ENCODE measurements at places on chromosomes 3 and 15. TPM values are rescaled to one million over a fixed set of nuclear protein-coding genes. Genes with fewer than 3 reads are reported as not detected.

GRCh38 chr3:127560051-127560787, 30.3 kb downstream of the TPRA1 start:
- no peak overlapping the region for H3K4me3 ChIP-seq
- no peak overlapping the region for H3K27ac ChIP-seq
- H3K36me3 ChIP-seq: no peaks in the 10 kb centered on the region
- peaks cover 11% of the 10 kb centered on the region for H3K27me3 ChIP-seq
- no peaks in the 10 kb centered on the region for H3K4me1 ChIP-seq

GRCh38 chr3:119300991-119301391, 6.8 kb downstream of the ARHGAP31 start:
- H3K4me3 ChIP-seq: no peak overlapping the region
- peaks cover 23% of the 10 kb centered on the region for H3K36me3 ChIP-seq
- peaks cover 36% of the 10 kb centered on the region for H3K27me3 ChIP-seq
- H3K4me1 ChIP-seq: peaks cover 45% of the 10 kb centered on the region
- no peak overlapping the region for H3K27ac ChIP-seq

Gene GPR156
- total RNA-seq: 0.18 TPM

Gene STRIT1
- not detected for total RNA-seq

Gene HCN4
- not detected for total RNA-seq

DNA sequence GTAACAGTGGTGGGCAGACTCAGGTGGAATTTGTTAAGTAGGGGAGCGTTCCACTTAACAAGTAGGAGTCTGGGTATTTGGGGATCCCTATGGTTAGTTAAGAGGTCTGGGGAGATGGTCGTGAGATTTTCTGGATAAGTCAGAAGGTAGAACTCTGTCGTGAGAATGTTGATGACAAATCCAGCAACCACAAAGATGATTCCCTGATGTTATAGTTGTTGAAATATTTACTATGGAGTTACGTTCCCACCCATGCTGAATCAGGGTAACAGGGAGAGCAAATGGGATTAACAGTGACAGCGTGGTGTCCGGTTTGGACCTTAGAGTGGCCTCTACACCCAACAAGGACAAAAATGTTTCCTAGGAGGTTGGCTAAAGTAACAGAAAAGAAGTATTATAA, 110.8 kb downstream of the MFSD1 start:
- no peaks in the 10 kb centered on the region for H3K36me3 ChIP-seq
- no peak overlapping the region for H3K4me3 ChIP-seq
- H3K27me3 ChIP-seq: peaks cover 2% of the 10 kb centered on the region
- no peak for DNase-seq
- H3K4me1 ChIP-seq: no peaks in the 10 kb centered on the region

Gene PLSCR4
- total RNA-seq: not detected

DNA sequence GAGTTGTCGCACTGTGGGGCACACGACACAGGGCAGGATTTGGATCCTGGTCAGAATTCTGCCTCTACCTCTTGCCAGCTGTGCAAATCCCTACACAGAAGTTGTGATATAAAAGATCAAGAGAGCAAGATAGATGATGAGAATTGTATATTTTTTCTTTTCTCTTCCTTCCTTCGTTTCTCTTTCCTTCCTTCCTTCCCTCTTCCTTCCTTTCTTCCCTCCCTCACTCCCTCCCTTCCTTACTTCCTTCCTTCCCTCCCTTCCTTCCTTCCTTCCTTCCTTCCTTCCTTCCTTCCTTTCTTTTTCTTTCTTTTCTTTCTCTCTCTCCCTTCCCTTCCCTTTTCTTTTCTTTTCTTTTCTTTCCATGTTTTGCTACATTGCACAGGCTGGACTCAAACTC, 12.0 kb upstream of the AHSG start:
- H3K4me3 ChIP-seq: no peak overlapping the region
- H3K36me3 ChIP-seq: no peaks in the 10 kb centered on the region
- no peaks in the 10 kb centered on the region for H3K4me1 ChIP-seq
- no peak for DNase-seq
- peaks cover 5% of the 10 kb centered on the region for H3K27me3 ChIP-seq

Gene THPO
- total RNA-seq: not detected

GRCh38 chr3:80439490-80439889, 671.7 kb upstream of the ROBO1 start:
- no peak for DNase-seq
- no peak overlapping the region for H3K4me3 ChIP-seq
- H3K36me3 ChIP-seq: no peaks in the 10 kb centered on the region
- H3K27ac ChIP-seq: no peak overlapping the region
- H3K4me1 ChIP-seq: no peaks in the 10 kb centered on the region

Gene TMEM40
- not detected for total RNA-seq

GRCh38 chr3:155859859-155860258, 5.6 kb upstream of the SLC33A1 start:
- H3K36me3 ChIP-seq: peaks cover 2% of the 10 kb centered on the region
- H3K27ac ChIP-seq: no peak overlapping the region
- H3K27me3 ChIP-seq: no peaks in the 10 kb centered on the region

GRCh38 chr3:72270072-72270681, 485.2 kb upstream of the PROK2 start:
- peaks cover 2% of the 10 kb centered on the region for H3K36me3 ChIP-seq
- H3K4me3 ChIP-seq: no peak overlapping the region
- peaks cover 70% of the 10 kb centered on the region for H3K4me1 ChIP-seq
- no peak for DNase-seq
- peak overlapping the region; percentile 74 for H3K27ac ChIP-seq
- no peaks in the 10 kb centered on the region for H3K27me3 ChIP-seq

Gene CCDC39
- not detected for total RNA-seq

Gene CAMKV
- total RNA-seq: 0.96 TPM

GRCh38 chr3:106758459-106758858, 618.8 kb upstream of the CCDC54 start:
- H3K27me3 ChIP-seq: no peaks in the 10 kb centered on the region
- no peak for DNase-seq
- H3K4me3 ChIP-seq: no peak overlapping the region
- no peaks in the 10 kb centered on the region for H3K4me1 ChIP-seq
- no peaks in the 10 kb centered on the region for H3K36me3 ChIP-seq

Gene ADCY5
- not detected for total RNA-seq

DNA sequence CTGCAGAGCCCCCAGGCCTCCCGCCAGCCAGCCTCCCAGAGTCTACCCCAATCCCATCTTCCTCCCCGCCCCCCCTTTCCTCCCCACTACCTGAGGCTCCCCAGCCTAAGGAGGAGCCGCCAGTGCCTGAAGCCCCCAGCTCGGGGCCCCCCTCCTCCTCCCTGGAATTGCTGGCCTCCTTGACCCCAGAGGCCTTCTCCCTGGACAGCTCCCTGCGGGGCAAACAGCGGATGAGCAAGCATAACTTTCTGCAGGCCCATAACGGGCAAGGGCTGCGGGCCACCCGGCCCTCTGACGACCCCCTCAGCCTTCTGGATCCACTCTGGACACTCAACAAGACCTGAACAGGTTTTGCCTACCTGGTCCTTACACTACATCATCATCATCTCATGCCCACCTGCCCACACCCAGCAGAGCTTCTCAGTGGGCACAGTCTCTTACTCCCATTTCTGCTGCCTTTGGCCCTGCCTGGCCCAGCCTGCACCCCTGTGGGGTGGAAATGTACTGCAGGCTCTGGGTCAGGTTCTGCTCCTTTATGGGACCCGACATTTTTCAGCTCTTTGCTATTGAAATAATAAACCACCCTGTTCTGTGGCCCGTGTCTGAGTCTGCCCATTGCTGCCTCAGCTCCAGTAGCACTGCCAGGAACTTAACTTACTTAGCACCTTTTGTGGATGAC, 32.2 kb downstream of the PTPN23 start:
- no peak for DNase-seq
- H3K4me1 ChIP-seq: no peaks in the 10 kb centered on the region
- no peak overlapping the region for H3K27ac ChIP-seq
- no peaks in the 10 kb centered on the region for H3K27me3 ChIP-seq
- H3K4me3 ChIP-seq: no peak overlapping the region
- peaks cover 25% of the 10 kb centered on the region for H3K36me3 ChIP-seq

- H3K27ac ChIP-seq: no peak overlapping the region
- no peak overlapping the region for H3K4me3 ChIP-seq
- H3K27me3 ChIP-seq: no peaks in the 10 kb centered on the region
- DNase-seq: no peak
- no peaks in the 10 kb centered on the region for H3K4me1 ChIP-seq
- no peaks in the 10 kb centered on the region for H3K36me3 ChIP-seq
Observed at GRCh38 chr15:53833134-53833624, 73.7 kb upstream of the WDR72 start.

Gene QARS1
- total RNA-seq: 185 TPM

- no peak overlapping the region for H3K27ac ChIP-seq
- no peaks in the 10 kb centered on the region for H3K4me1 ChIP-seq
- H3K4me3 ChIP-seq: no peak overlapping the region
Observed at GRCh38 chr15:57625703-57626448, 34.2 kb downstream of the MYZAP start.

DNA sequence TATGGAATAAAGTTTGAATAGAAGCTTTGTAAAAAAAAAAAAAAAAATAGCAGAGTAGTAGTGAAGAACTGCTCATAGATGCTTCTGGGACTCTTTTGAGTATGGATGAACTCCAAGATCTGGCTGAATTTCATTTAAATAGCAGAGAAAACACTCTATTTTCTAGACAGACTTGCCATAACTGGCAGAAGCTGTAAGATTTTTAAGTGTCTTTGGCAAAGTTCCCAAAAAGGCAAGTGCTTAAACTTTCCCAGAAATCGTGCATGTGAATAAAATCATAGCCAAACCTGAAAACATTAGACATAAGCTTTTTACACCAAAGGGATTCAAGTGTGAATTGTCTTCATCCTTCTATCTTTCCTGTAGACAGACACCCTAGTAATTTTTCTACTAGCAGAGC, 110.3 kb upstream of the MITF start:
- no peaks in the 10 kb centered on the region for H3K27me3 ChIP-seq
- H3K27ac ChIP-seq: no peak overlapping the region
- no peaks in the 10 kb centered on the region for H3K36me3 ChIP-seq
- no peak for DNase-seq
- no peak overlapping the region for H3K4me3 ChIP-seq
- no peaks in the 10 kb centered on the region for H3K4me1 ChIP-seq

DNA sequence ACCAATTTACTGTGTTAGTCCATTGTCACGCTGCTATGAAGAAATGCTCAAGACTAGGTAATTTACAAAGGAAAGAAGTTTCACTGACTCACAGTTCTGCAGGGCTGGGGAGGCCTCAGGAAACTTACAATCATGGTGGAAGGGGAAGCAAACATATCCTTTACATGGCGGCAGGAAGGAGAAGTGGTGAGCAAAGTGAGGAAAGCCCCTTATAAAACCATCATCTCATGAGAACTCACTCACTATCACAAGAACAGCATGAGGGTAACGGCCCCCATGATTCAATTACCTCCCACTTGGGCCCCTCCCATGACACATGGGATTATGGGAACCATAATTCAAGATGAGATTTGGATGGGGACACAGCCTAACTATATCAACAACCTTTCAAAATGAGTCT, 20.2 kb downstream of the USF3 start:
- no peak overlapping the region for H3K27ac ChIP-seq
- DNase-seq: no peak
- H3K4me3 ChIP-seq: no peak overlapping the region
- H3K27me3 ChIP-seq: no peaks in the 10 kb centered on the region
- no peaks in the 10 kb centered on the region for H3K4me1 ChIP-seq

- no peak overlapping the region for H3K27ac ChIP-seq
- DNase-seq: no peak
- no peaks in the 10 kb centered on the region for H3K27me3 ChIP-seq
- no peak overlapping the region for H3K4me3 ChIP-seq
- H3K4me1 ChIP-seq: no peaks in the 10 kb centered on the region
- H3K36me3 ChIP-seq: no peaks in the 10 kb centered on the region
Observed at GRCh38 chr3:73768524-73769308, 144.0 kb upstream of the PDZRN3 start.

Gene PLA2G4E
- total RNA-seq: not detected

Gene SRGAP3
- total RNA-seq: 0.54 TPM

DNA sequence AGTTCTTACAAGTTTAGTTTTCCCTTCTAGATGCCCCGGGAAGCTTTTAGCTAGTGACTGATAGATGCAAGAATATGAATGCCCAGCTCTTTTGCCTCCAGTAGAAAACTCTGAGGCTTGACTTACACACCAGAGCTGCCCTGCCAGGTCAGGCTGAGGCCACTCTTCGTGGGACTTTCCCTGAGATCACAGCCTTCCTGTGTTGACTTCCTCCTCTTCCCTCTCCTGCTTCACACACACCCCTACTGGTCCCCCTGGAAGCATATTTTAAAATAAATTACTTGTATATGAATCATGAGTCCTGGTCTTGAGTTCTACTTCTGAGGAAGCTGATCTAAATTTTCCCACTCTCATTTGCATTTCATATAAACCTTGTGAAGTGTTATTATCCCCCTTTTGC, 413.7 kb downstream of the PDCD6IP start:
- H3K27ac ChIP-seq: no peak overlapping the region
- no peaks in the 10 kb centered on the region for H3K36me3 ChIP-seq
- no peak for DNase-seq
- H3K4me3 ChIP-seq: no peak overlapping the region

Gene GPR176
- total RNA-seq: 0.34 TPM

DNA sequence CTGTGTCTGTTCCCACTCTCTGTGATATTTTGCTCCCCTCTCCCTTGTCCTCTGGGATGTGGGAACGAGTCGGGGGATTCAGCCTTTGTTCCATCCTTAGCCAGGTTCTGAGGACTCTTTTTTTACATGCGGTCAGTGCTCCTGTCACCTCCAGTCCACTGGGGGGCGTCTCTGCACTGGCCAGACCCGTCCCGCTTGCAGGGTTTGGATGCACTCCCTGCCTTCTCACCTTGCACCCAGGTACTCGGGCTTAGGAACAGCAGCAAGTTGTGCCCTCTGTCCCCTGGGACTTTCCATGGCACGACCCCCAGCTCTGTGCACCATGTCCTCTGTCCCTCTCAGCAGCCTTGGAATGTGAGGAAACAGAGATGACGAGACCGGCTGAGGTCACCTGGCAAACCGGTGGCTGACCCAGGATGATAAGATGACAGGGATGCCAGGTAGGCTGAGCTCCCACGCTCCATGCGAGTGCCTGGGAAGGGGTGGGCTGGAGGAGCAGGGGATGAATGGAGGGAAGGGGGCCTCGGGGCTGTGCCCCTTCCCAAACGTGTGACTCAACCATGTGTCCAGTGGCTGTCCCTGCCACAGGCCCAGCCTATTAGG, 27.3 kb upstream of the FGD5 start:
- DNase-seq: peak; percentile 40
- no peak overlapping the region for H3K4me3 ChIP-seq
- H3K27ac ChIP-seq: no peak overlapping the region

DNA sequence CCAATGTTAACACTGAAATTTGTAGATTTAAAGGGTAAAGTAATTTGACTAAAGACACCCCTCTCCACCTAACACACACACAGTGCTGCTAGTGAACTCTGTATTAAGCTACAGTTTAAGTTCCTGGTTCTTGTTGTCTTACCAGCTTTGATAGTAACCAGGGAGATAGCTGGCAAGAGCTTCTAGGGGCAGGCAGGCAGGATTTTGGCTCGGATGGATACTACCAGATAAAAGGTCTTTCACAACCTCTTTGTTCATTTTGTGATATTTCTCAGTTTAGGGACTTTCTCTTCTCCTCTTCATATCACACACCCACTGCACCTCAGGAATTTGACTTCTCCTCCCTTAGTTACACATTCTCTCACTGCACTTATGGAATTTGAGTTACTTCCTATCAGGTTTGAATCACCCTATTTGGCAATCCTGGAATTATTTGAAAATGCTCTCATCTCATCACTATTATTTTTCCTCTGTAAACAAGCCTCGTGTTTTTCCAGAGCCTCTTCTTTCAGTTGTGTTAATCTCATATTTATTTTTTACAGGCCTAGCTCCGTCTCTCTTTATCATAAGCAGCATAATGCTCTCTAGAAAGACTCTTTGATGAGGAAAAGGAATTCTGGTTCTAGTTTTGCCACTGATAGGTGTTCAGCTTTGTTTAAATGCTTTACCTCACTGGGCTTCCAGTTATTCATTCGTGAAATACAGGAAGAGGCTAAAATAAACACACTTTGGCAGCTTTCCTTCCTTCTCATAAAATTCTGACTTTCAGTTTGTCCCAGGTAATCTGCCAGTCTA, 23.0 kb upstream of the CLDN1 start:
- no peak overlapping the region for H3K4me3 ChIP-seq
- H3K36me3 ChIP-seq: no peaks in the 10 kb centered on the region
- H3K27me3 ChIP-seq: peaks cover 2% of the 10 kb centered on the region
- H3K27ac ChIP-seq: no peak overlapping the region

Data from activated T-helper 1 cell treated with anti-CD3 and anti-CD28 coated beads, Interleukin-12 subunit alpha, Interleukin-12 subunit beta, Interleukin-2, Interleukin-4 antibody, amounts not matched to agents 30 ng/mL and 10 ng/mL and 1 ng/mL, durations not matched to agents 14 hours and 24 hours and 36 hours (primary cell).